ENCODE measurements at places on chromosomes 3 and 15. TPM values are rescaled to one million over a fixed set of nuclear protein-coding genes. Genes with fewer than 3 reads are reported as not detected.

The SHF gene
- 16.1 TPM for total RNA-seq

GRCh38 chr15:58264053-58264971 is 126.1 kb downstream of the AQP9 start:
- DNase-seq, result no peak
- peaks cover 5% of the 10 kb centered on the region for H3K4me1 ChIP-seq
- no peaks in the 10 kb centered on the region for H3K27me3 ChIP-seq
- no peak overlapping the region for H3K27ac ChIP-seq
- H3K36me3 ChIP-seq, result no peaks in the 10 kb centered on the region

DNA sequence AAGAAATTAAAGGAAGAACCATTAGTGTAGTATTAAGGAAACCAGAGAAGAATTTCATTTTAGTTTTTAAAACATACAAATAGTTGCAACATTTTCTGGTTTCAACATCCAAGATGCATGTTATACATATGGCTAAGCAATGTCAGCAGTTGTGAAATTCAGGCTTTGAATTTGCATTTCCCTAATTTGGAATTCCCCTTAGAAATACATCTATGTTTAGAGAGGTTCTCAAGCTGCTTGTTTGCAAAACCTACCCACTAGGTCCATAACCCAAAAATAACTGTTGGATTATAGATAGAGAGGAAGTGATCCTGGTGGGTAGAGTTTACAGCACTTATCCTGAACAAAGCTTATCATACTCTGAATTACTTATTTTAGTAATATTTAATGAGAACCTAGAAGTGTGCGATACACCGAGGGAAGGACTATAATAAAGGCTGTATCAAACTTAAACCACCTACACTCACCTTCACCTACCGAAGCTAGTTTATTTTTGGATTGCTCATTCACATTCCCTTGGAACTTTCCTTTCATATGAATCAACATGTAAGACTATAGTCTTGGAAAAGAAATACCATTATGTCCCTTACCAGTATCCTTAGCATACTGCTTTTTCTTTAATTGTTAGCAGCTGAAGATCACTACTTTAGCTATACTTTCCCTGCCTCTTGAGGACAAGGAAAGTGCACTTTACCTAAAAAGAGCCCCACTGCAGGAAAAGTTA is 60.6 kb downstream of the CHAC1 start:
- no peak overlapping the region for H3K4me3 ChIP-seq
- H3K36me3 ChIP-seq, result peaks cover 30% of the 10 kb centered on the region
- peak overlapping the region; percentile 60 for H3K27ac ChIP-seq
- no peaks in the 10 kb centered on the region for H3K27me3 ChIP-seq
- no peak for DNase-seq

GRCh38 chr15:60703207-60703933 is 224.4 kb upstream of the ICE2 start:
- H3K4me3 ChIP-seq, result no peak overlapping the region
- no peaks in the 10 kb centered on the region for H3K36me3 ChIP-seq
- DNase-seq, result no peak
- no peaks in the 10 kb centered on the region for H3K27me3 ChIP-seq
- peaks cover 24% of the 10 kb centered on the region for H3K4me1 ChIP-seq

GRCh38 chr3:170829546-170830272 is 40.3 kb downstream of the RPL22L1 start:
- peak overlapping the region; percentile 24 for H3K27ac ChIP-seq
- H3K27me3 ChIP-seq, result peaks cover 40% of the 10 kb centered on the region
- H3K4me1 ChIP-seq, result peaks cover 9% of the 10 kb centered on the region
- DNase-seq, result no peak
- no peaks in the 10 kb centered on the region for H3K36me3 ChIP-seq
- no peak overlapping the region for H3K4me3 ChIP-seq
